ENCODE measurements at places on chromosomes 2 and 18. TPM values are rescaled to one million over a fixed set of nuclear protein-coding genes. Genes with fewer than 3 reads are reported as not detected.

The CERKL gene
- total RNA-seq: 0.11 TPM

The CNGA3 gene
- total RNA-seq: not detected

The SPDYA gene
- total RNA-seq: 4.5 TPM

The FBXO48 gene
- total RNA-seq: 6.5 TPM

The ASB18 gene
- total RNA-seq: not detected

The KATNAL2 gene
- 0.94 TPM for total RNA-seq

The RAB27B gene
- total RNA-seq: 3.1 TPM

The ARHGEF33 gene
- total RNA-seq: 0.53 TPM

The CKAP2L gene
- total RNA-seq: 0.06 TPM

Data from CD4-positive, alpha-beta memory T cell (primary cell).